Amygdala (tissue), 56 donors: ENCODE measurements at places on chromosomes 12 and 14.

GRCh38 chr12:32183650-32184049, 77.0 kb downstream of the BICD1 start:
- DNase-seq, result no peak

DNA sequence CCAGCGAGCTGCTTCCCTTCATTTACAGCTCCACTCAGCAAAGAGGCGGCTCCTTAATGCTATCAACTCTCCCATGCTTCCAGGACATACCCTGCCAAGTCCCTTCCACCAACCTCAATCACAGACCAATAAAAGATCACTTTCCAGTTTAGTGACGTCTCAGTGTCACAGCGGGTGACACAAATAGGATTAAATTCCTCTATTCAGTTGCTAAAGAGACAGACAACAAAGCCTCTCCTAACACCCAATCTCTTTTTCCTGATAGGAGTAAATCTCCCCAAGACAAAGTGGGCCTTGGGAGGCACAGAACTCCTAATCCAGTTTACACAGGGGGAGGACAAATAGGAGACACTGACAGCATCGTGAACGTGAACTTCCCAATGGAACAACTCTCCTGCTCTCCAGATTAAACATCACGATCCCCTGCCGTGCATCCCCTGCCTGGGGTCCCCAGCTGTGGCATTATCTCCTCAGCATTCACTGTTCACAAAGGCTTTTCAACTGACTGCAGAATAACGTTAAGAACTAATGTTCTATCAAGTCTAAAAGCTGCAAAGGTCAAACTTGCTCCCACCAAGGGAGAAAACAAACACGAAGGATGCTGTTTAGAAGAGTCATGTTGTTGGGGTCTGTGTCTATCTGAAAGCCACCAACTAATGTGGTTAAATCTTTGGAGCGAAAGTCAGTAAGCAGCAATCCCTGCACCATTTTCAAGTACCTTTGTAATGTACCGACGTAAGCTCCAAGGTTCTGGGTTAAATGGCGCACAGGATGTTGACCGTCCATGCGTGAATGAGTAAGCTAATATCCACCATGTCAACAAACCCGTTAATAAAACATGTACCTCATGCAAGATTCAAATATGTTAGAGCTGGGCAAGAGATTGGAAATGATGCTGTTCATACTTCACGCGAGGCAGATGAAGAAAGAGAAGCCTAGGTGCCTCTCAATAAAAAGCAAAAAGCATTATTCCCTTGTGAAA, 31.5 kb downstream of the TMEM132D start:
- DNase-seq, result no peak

DNA sequence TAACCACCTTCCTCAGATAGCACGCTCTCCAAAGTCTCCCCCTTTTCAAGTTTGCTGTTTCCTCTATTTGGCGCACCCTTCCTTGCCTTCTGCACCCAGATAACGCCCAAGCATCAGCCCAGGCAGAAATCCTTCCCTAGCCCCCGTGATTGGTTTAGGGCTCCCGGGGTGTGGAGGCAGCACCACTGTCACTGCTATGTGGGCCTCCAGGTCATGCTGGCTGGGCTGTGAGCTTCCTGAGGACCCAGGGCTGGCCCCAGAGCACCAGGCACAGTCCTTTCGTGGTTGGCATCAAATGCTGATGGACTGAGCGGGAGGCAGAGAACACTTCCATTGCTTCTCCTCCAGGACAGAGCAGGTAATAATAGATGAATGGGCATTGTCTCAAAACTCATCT, 311.4 kb downstream of the BCL11B start:
- no peak for DNase-seq

DNA sequence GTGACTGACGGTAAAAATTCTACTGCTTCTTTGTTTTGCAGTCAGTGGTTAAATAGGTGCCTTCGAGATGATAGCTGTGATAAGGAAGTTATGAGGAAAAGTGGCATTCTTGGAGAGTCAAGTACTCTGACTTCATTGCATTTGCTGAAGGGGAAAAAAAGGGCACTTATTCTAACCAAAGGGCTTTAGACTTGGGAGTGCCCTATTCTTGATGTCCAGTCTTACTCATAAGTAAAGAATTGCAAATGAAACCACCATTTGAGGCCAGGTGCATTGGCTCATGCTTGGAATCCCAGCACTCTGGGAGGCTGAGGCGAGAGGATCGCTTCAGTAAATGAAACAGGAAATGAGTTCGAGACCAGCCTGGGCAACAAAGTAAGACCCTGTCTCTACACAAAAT, 40.3 kb downstream of the BRAP start:
- DNase-seq, result no peak

DNA sequence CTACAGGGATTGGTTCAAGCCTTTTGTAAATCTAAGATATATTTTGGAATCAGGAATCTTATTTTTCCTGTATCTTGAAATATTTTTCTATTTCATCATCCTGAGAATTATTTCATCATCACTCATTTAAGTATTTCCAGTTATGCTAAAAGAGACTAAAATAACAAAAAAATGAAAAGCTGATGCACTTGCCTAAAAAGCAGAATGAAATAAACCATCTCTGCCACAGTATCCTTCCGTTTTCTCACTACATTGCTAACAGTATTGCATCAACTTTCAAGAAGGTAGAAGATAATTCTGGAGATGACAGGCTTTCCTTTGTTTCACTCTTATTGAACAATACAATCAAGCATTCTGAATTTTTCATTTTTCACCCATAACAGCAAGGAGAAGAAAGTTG, 31.1 kb upstream of the EIF5 start:
- no peak for DNase-seq

GRCh38 chr12:57625261-57626032, 7.6 kb downstream of the B4GALNT1 start:
- no peak for DNase-seq

GRCh38 chr14:104221636-104222369, 83.4 kb downstream of the KIF26A start:
- DNase-seq, result no peak
